Right cardiac atrium (tissue), 5 donors: ENCODE measurements at places on chromosomes 5 and 9. TPM values are rescaled to one million over a fixed set of nuclear protein-coding genes. Genes with fewer than 3 reads are reported as not detected.

- no peak for DNase-seq
These were observed 10.6 kb upstream of the EXOC3 start for GRCh38 chr5:432201-432927.

OGN gene
- total RNA-seq: 41.7 TPM

ANKRD33B gene
- total RNA-seq: 2.6 TPM

MED27 gene
- total RNA-seq: 21.2 TPM

FUBP3 gene
- 33.2 TPM for total RNA-seq

ADAMTS16 gene
- not detected for total RNA-seq

GRCh38 chr5:60325870-60326269, 374.1 kb downstream of the DEPDC1B start:
- no peak for DNase-seq

- no peak for DNase-seq
These were observed 105.2 kb downstream of the PBX3 start for GRCh38 chr9:125852386-125852785.

DNA sequence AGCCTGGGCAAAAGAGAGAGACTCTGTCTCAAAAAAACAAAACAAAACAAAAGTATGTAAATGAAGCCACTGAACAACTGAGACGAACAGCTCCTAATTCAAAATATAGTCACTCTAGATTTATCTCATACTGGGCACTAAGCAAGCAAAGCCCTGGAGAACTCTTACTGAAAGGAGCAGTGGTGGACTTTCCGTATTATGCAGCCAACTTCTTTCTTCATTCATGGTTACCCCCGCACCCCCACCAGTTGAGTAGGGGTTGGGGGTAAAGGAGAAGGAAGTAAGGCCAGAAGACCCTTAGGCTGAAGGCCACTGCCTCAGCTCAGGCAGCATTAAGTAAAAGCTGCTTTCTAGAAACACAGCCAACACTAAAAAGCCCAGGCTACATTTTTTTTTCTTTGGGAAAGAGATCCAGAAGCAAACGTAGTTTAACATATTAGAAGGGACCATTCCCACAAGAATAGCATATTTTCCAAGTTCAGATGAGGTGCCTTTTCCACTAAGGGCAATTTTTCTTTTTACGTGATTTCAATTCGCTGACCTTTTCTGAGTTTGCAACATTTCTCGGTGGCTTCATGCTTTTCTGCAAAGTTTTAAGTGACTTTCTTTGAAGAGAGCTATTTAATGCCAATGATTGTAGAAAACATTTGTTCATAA, 55.3 kb downstream of the MAPKAP1 start:
- no peak for DNase-seq

DNA sequence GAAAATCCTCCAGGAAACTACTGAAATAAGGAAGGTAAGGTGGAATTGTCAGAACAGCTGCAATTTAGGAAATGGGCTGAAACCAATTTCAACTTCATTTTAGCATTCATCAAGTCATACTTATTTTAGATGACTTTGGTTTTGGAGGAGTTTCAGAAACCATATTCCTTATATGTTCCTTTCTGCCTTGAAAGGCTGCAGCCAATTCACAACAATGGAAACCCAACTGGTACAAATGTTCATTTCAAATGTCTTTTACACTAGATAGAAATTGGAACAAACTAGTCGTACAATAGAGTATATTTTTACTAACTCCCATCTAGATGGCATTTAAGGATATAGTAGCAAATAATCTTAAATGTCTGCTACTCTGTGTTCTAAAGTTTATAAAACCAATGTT, 82.6 kb upstream of the ANKH start:
- no peak for DNase-seq

DNA sequence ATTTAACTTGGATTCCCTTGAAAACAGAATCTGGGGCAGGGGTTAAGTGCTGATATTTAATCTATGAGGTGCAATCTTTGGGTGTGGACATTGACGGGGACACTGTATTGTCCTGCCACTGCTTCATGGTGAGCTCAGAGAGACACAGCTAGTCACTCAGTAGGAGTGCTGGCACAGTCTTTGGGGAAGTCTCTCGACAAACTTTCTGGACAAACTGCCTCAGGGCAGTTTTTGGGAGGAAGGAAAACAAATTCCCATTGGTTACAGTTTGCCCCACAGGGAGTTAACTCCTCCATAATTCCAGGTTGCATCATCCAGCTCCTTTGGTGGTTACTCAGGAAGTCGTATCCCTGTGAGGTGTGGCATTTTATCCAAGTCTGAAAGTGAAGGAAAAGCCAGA, 17.9 kb downstream of the HNRNPK start:
- no peak for DNase-seq

FAM81B gene
- 13.0 TPM for total RNA-seq

DNA sequence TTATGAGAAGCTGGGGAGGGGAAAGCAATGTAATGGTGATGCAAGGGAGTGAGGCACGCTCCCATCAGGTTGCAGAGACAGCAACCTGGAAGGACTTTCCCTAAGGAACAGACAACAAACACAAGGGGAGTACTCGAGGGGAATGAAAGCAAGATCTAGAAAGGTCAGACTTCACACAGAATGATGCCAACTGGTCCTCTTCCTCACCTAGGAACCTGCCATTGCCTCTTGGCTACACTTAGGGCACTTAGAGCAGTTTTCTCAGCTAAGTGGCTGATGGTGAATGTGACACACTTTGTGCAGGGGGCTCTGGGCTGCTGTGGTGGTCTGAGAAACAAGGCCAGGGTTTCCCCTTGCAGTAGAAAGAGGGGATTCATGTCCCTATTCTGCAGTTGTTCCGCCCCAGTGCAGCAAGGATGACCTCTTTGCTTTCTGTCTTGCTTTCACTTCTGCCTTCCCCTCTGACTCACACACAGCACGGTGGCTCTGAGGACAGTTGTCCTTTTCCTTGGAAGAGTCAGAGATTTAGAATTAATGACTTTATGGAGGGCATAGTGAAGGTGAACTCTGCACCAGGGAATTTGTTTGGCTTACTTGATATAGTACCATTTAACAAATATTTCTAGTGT, 394.0 kb upstream of the KLF4 start:
- DNase-seq: no peak

DNA sequence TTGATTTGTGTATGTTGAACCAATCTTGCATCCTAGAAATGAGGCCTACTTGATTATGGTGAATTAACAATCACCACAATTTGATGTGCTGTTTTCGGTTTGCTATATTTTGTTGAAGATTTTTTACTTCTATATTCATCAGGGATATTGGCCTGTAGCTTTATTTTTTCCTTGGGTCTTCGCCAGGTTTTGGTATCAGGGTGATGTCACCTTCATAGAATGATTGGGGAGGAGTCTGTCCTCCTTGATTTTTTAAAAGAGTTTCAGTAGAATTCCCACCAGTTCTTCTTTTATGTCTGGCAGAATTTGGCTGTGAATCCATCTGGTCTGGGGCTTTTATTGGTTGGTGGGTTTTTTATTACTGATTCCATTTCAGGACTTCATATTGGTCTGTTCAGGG, 115.2 kb downstream of the CPLANE1 start:
- no peak for DNase-seq

KCNT1 gene
- total RNA-seq: 0.32 TPM

TMEM245 gene
- total RNA-seq: 93.1 TPM

INSL6 gene
- not detected for total RNA-seq

DNA sequence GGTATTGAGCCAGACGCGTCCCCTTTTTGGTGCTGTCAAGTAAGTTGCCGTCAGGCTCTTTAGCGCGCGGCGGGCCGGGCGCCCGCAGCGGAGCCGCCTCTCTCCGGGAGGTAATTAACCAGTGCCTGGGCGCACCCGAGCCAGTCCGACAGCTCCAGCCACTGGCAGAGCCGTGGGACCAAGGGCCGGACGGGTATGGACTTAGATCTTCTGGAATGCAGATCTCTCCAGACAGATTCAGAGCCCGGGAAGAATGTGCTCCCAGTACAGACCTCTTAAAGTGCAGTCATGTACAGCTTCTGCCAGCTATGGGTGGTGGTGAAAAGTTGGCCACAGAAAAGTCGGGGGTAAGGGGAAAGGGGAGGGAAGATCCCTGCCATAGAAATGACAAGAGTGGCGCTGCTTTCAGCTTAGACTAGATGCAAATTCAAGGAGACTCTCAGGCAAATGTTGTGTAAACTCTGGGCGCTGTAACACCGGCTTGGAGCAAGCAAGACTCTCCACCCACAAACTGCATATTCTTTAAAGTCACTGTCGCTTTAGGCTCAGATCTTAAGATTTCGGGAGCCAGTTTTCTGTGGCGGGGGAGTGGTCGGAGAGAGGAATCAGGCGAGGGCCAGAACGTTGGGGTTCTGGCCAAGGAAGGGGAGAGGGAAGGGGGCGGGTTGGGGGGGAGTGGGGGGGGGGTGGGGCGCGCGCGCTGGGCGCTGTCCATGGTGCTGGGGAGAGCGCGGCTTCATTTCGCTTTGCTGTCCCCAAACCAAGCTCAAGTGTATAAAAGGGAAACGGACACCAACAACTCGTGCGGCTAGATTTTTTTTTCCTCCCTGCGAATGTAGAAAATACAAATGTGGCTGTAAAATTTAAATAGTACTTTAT, 29.2 kb downstream of the NR2F1 start:
- DNase-seq: peak; percentile 67

- no peak for DNase-seq
These were observed 4.4 kb downstream of the IL31RA start for GRCh38 chr5:55855509-55855908.

GRCh38 chr9:135612981-135613910, 26.1 kb downstream of the GLT6D1 start:
- no peak for DNase-seq

PPWD1 gene
- total RNA-seq: 22.0 TPM

SKP2 gene
- 6.5 TPM for total RNA-seq

DNA sequence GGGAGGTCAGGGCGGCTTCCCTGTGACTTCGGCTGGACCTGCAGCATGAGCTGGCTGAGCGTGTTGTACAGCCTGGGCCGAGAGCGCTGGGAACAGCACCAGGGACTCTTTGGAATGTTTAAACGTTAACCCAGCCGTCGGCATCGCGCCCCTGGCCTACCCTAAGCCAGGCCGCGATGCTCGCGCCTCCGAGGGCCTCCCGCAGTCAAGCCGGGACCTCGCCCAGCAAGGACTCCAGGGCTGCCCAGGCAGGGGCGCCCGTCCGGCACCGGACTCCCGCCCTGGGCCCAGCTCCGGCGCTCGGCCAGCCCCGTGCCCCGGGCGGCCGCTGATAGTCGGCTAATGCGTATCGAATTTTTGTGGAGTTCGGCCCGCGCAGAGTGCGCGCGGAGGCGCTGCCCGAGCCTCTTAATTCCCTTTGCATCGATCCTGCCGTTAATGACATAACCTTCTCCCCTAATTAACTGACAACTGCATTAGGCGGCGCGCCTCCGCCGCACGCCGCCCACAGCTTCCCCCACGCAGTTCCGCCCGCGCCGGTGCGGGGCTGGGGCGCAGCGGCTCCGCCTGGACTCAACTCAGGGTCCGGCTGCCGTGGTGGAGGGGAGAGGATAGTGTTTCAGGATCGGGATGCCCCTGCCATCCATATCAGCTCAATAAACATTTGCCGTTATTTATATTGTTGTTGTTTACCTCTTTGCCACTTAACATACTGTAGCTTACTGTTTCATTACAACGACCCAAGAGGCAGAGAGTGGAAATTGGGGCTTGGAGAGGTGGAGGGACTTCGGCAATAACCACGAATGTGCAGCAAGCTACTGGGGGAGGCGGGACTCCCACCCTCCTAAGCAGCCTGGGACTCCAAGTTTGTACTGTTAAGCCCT, 28.8 kb upstream of the CDC23 start:
- peak; percentile 68 for DNase-seq

PCDHA3 gene
- total RNA-seq: 0.20 TPM

ATP6V1G1 gene
- 91.5 TPM for total RNA-seq

- no peak for DNase-seq
These were observed 8.1 kb downstream of the MEGF10 start for GRCh38 chr5:127298656-127299055.

DNA sequence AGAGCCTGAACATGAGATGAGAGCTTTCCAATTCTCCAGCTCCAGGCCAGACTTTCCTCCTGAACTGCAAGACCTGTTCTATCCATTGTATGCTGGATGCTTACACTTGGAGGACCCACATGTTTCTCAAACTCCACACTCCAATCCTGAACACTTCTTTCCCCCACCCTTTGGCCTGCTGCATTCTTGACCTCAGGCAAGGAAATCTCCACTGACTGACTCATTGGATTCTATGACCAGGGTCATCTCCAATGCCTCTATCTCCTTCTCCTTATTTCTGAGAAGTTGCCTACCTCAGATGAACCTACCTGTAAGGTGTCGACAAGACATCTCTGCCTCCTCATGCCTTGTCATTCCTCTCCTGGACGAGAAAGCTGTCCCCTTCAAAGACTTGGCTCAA, 153.6 kb downstream of the CRB2 start:
- DNase-seq: no peak

TMEM252 gene
- total RNA-seq: not detected

NUTM2F gene
- not detected for total RNA-seq

DNAH5 gene
- 0.12 TPM for total RNA-seq

SLC34A3 gene
- not detected for total RNA-seq

DNA sequence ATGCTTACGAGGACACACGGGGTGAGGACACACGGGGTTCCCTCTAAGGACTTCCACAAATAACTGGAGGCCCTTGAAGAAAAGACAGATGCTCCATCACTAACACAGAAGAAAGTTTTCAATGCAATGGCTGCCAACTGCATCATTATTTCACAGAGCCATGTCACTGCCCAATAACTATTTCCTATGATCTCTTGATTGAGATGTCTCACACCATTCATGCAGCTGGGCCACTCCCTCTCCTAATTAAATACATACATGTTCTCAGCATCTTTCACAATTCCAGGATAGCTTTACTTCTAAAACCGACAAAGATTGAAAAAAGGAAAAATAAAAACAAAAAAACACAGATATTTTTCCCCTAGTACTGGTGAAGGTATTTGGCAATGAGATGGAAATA, 650.8 kb downstream of the SEMA5A start:
- DNase-seq: no peak

FAM221B gene
- not detected for total RNA-seq

DNA sequence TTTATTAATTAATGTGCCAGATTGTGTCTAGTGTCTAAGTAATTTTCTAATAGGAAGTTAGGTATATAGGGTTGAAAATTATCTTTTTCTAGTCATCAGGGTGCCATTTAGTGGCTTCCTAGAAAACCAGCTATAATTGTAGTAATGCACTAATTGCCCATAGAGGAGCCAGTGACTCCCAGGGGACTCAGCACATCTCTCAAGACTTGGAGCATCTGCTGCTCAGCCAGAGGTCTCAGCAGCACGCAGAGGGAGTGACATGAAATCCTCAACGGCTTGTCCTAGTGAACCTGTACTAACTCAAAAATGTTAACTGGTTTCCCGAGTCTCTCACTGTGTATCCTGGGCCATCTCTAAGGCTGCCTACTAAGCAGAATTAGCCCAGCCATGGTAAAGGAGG, 78.2 kb upstream of the MAN2A1 start:
- DNase-seq: no peak

GRCh38 chr5:95543017-95543705, 11.6 kb downstream of the SKIC3 start:
- no peak for DNase-seq

DNA sequence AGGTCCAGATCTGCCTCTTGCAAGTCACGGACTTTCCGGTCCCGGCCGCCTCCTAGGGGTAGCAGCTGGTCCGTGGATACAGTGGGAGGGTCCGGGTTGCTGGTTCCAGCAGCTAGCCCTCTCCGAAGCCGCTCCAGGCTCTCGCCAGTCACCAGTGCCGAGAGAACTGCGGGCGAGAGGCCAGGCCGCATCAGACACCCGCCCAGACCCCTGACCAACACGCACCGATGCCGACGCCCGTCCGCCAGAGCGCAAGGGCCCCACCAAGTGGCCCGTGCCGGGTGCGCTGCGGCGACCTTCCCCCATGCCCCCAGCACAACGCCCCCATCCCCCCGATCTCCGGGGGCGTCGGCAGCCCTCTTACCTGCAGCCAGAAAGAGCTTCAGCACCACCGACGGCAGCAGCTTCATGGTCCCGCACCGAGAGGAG, 470 bp downstream of the HBEGF start:
- DNase-seq: peak; percentile 90

CYLC2 gene
- total RNA-seq: not detected
